ENCODE measurements at places on chromosomes 3 and 15. TPM values are rescaled to one million over a fixed set of nuclear protein-coding genes. Genes with fewer than 3 reads are reported as not detected.

GRCh38 chr3:111691293-111691909 is 96.3 kb upstream of the ZBED2 start:
- DNase-seq, result no peak

DNA sequence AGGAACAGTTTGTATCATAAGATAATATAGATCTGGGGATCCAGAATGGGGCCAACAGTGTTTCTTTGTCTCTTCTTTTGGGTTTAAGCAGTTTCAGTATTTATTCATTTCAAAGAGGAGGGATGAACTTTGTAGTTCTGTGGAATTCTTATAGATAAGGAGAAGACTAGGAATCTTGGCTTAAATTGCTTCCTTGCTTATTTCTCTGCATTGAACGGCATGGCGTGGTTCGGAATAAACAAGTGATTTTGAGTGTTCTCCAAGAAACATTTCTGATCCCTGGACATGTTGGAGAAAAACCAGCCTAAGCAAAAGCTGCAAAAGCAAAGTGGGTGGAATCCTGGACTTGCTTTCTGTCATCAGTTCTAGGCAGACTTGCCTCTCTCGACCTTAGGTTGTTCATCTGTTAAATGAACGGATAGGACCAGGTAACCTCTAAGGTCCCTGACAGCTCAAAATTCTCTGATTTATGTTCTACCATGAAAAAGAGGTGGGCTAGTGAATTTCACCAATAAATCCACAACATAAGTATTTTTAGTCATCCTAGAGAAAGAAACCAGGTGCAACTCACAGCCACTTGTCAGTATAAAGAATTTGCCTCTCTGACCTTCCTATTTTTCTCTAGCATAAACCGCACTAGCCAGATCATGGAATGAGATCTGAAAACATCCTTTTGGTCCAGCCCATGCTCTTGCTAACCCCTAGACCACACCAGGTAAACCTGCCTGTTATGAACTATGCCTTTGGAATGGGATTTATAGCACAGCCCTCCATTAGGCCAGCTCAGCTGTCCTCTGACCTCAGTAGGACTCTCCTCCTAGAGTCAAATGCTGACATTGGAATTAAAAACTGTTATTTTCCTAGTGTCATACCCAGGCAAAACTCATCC is 78.8 kb downstream of the CLDN11 start:
- DNase-seq, result no peak

GRCh38 chr3:14814411-14814871 is 4.3 kb upstream of the FGD5 start:
- DNase-seq, result no peak

- DNase-seq, result no peak
Measured at GRCh38 chr15:79192462-79193036, 90.0 kb upstream of the ANKRD34C start.

GRCh38 chr15:76162784-76163456 is 103.1 kb downstream of the TMEM266 start:
- DNase-seq, result no peak

DNA sequence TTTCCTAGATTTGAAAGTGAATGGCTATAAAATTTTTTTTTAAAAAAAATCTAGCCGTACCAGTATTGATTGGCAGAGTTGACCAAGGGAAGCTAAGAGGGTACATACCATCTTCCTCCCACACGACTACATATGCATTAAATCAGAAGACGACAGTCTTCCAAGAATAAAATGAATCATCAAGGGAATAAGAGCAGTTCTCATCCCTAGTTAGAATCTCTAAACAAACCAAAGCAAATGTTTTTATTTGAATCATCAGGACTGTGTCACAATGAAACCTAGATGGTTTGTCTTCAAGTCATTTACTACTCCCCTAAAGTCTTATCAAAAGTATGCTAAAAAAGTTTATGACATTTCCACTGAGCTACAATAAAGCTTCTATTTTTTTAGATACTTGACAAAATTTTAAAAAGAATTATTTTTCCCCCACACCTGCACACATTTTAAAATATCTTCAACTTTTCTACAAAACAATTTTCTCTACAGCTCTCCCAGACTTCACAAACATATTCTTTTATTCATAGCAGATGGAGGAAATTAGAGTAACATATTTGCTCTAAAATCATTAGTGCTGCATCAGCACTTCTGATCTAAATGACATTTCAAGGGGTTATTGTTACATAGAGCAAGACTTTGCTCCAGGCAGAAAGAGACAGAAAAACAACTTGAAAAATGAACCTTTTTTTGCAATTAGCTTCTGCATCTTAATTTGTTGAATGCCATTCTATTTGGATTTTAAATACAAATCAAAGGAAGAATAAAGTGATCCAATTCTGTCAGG is 547.1 kb downstream of the FHIT start:
- no peak for DNase-seq

Gene COL6A5
- total RNA-seq, result not detected

Gene PLSCR4
- 47.3 TPM for total RNA-seq

Gene TMCO5A
- 0.14 TPM for total RNA-seq
